SIG-M5 (cell line): ENCODE measurements at places on chromosomes 1 and 21.

DNA sequence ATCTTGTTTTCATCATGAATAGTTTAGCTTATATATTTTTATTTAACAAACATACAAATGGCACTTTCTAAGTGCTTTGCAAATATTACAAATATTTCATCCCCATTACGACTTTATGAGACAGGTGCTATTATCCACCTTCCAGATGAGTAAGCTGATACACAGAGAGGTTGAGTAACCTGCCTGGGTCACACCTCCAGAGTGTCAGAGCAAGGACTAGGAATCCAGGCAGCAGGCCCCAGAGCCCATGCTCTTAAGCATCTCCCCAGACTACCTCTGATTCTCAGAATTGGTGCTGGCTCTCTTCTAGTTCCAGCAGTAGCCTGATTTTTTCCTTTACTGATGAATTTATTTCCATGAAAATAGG lies 40.0 kb downstream of the EPHB2 start:
- DNase-seq, result no peak

DNA sequence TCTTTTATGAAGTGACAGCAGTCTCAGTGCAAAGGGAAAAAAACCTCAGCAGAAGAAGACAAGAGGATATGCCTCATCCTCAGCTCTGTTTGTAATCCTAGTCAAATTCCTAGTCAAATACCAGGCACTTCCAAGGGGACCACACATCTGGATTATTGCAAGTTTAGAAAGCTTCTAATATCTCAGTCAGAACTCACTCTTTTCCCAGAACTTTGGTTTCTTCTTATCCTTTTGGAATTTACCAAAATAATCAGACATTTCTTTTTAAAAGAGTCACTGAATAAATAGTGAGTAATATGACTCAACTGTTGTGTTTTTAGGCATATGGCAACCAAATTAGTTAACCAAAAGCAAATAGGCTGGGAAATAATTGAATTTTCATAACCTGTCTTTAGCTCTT lies 47.8 kb downstream of the PRRX1 start:
- DNase-seq, result no peak

- DNase-seq, result no peak
Measured at GRCh38 chr1:101316256-101316655, 79.4 kb downstream of the S1PR1 start.

DNA sequence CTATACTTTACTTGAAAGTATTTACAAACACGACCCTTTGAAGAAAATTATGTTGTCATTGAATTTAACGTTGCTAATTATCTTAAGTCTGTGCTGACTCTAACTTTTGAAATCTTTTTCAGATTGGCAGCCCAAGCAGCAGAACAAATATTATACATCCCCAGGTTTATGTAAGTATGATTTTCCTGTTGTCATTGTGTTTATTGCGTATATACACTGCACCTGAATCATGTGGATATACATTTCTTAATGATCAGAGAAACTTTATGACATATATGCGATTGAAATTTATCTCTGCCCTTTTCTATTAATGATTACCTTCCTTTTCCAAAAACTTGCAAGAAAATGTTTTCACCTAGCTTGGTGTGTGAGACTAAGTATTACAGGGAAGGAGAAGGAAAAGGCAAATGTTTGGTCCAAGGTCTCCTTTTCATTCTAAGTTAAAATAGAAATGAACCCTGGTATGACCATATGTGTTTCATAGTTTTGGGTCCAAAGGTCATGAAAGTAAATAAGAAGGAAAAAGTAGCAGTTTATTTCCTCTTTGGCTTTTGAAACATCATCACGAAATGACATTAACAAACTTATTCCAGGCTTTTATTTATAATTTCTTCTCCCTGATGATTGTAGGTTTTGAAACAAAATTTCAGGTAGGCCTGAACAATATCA lies 116.8 kb downstream of the VPS13D start:
- DNase-seq, result no peak

- DNase-seq, result no peak
Measured at GRCh38 chr1:218659911-218660677, 315.0 kb downstream of the TGFB2 start.
